ENCODE measurements at places on chromosomes 7 and 10. TPM values are rescaled to one million over a fixed set of nuclear protein-coding genes. Genes with fewer than 3 reads are reported as not detected.

SYT15 gene
- polyA plus RNA-seq, result 1.2 TPM

ATG9B gene
- polyA plus RNA-seq, result 0.38 TPM

PPP1R9A gene
- 3.6 TPM for polyA plus RNA-seq

ORC5 gene
- 2.4 TPM for polyA plus RNA-seq

NPSR1 gene
- polyA plus RNA-seq, result not detected

PLAC9 gene
- polyA plus RNA-seq, result 45.8 TPM

MOGAT3 gene
- not detected for polyA plus RNA-seq

GARIN1A gene
- polyA plus RNA-seq, result 0.57 TPM

JCAD gene
- 10.4 TPM for polyA plus RNA-seq

GRM8 gene
- 0.24 TPM for polyA plus RNA-seq

CTAGE15 gene
- polyA plus RNA-seq, result not detected

TBRG4 gene
- polyA plus RNA-seq, result 59.5 TPM

EPHB6 gene
- 4.2 TPM for polyA plus RNA-seq

ASZ1 gene
- polyA plus RNA-seq, result not detected

ZNF467 gene
- 4.7 TPM for polyA plus RNA-seq

FOXK1 gene
- 9.3 TPM for polyA plus RNA-seq

NUTM2A gene
- polyA plus RNA-seq, result 3.8 TPM

NXPH1 gene
- not detected for polyA plus RNA-seq

FAM25A gene
- polyA plus RNA-seq, result not detected

CUBN gene
- 0.07 TPM for polyA plus RNA-seq

METTL27 gene
- 0.12 TPM for polyA plus RNA-seq

LIPK gene
- not detected for polyA plus RNA-seq

GIMAP8 gene
- polyA plus RNA-seq, result 20.3 TPM

FEZF1 gene
- polyA plus RNA-seq, result not detected

AFAP1L2 gene
- polyA plus RNA-seq, result 2.8 TPM

KLF14 gene
- polyA plus RNA-seq, result not detected

TMEM176A gene
- polyA plus RNA-seq, result 10.2 TPM

SLC13A1 gene
- not detected for polyA plus RNA-seq

UPK3B gene
- 0.19 TPM for polyA plus RNA-seq

VTI1A gene
- polyA plus RNA-seq, result 20.2 TPM

NSMCE4A gene
- 25.8 TPM for polyA plus RNA-seq
